NCI-H1436 (cell line): ENCODE measurements at places on chromosomes 2 and 18.

GRCh38 chr18:21550510-21550970 is 50.0 kb downstream of the ESCO1 start:
- DNase-seq: no peak

DNA sequence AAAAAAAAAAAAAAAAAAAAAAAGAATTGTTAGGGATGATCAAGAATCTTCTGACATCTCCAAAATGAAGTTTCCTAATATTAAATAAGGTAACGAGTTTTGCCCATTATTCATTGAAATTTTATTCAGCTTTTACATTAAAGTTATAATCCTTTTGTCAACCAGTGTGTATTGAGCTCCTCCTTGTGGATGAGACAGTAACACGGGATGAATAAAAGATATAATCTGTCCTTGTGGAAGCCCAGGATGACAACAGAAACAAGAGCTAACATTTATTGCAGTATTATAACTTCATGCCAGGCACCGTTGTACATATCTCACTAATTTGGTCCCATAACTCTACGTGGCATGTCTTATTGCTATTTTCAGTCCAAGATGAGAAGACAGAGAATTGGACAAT is 33.4 kb upstream of the SERPINB7 start:
- no peak for DNase-seq

GRCh38 chr18:8899000-8899399 is 193.6 kb downstream of the MTCL1 start:
- no peak for DNase-seq

- DNase-seq: no peak
Measured at GRCh38 chr2:214075456-214075855, 335.4 kb upstream of the VWC2L start.

- DNase-seq: no peak
Measured at GRCh38 chr2:20421988-20422370, 24.9 kb upstream of the RHOB start.

GRCh38 chr2:227818675-227819397 is 5.2 kb downstream of the CCL20 start:
- DNase-seq: no peak

DNA sequence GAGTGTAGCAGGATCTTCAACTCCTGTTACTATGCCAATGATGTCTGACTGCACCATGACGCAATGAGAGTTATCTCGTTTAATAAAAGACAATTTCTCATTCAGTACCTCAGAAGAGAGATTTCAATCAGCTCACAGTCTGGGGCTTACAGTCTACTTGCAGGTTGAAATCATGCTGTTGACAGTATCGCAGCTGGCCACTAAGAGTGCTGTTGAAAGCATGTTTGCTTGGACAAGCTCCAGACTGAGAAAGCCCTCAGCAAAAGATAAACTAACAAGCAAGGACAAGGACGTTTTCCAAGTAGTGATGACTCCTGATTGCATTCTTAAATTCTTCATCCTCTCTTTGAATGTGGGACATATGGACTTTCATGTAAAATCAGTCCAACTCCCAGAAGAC is 145.2 kb upstream of the SYT4 start:
- no peak for DNase-seq

- DNase-seq: no peak
Measured at GRCh38 chr2:172861098-172861497, 125.5 kb downstream of the RAPGEF4 start.

DNA sequence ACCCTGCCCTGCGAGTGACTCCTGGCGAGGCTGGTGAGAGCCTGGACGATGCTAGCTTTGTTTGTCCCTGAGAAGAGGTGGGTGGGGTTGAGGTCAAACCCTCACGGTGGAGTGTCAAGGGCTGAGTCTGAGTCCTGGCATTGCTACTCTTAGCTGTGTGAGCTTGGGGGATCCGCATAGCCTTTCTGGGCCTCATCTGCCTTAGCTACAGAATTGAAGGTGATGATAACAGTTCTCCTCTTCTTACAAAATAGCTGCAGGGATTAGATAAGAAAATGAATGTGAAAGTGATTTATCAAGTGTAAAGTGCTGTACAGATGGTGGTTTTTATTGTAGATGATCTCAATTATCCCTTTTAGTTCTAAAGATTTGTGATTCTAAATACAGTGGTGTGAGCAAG is 144.6 kb downstream of the LPIN1 start:
- DNase-seq: no peak

GRCh38 chr2:186523791-186524190 is 37.7 kb downstream of the ZC3H15 start:
- no peak for DNase-seq

DNA sequence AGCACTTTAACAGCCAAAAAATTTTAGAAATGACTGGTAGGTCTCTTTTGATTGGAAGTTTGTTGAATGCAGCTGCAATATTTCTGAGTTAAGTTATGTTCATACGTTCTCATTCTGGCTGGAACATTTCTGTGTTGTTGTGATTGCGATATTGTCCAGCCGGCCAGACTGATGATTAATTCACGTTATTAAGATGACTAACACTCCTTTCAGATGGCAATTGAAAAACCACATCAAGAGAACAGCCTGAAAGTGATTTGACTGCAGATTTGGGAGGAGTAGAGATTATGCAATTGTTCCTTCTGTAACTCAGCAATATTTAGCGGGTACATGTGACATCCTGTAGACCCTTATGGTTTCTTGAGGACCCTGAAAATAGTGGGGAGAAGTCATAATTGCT is 133.7 kb downstream of the FBXO15 start:
- no peak for DNase-seq

- DNase-seq: no peak
Measured at GRCh38 chr2:98546186-98546585, 62.1 kb downstream of the COA5 start.
